Activated CD8-positive, alpha-beta memory T cell treated with anti-CD3 and anti-CD28 coated beads for 4 hours (primary cell): ENCODE measurements at places on chromosomes 12 and 14.

GRCh38 chr12:32435921-32436705 is 36.8 kb downstream of the FGD4 start:
- DNase-seq, result no peak

GRCh38 chr14:91232052-91232451 is 12.5 kb downstream of the GPR68 start:
- DNase-seq, result no peak

- DNase-seq, result no peak
Observed at GRCh38 chr12:52442600-52443061, 8.5 kb upstream of the KRT75 start.

GRCh38 chr12:69421548-69421947 is 48.6 kb upstream of the FRS2 start:
- DNase-seq, result no peak

DNA sequence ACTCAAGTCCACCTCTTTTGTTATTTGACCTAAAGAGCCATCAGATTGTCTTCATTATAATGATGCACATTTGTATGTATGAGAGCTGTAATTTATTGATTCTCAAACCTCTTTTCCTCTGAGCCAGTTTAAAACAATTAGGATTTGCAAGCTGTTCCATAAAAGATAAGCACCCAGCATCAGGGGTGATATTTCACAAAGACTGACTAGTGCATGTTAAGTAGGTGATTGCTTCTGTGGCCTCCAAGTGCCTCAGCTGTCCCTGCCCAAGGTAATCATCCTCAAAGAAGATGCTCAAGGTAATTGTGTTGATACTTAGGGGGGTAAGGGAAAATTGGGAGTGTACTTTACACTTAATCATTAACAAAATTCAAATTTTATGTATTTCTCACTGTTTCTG is 18.2 kb downstream of the CEP128 start:
- DNase-seq, result no peak

GRCh38 chr12:121796855-121797751 is 3.6 kb upstream of the RHOF start:
- no peak for DNase-seq

- DNase-seq, result no peak
Observed at GRCh38 chr12:101823039-101823438, 7.7 kb downstream of the GNPTAB start.

DNA sequence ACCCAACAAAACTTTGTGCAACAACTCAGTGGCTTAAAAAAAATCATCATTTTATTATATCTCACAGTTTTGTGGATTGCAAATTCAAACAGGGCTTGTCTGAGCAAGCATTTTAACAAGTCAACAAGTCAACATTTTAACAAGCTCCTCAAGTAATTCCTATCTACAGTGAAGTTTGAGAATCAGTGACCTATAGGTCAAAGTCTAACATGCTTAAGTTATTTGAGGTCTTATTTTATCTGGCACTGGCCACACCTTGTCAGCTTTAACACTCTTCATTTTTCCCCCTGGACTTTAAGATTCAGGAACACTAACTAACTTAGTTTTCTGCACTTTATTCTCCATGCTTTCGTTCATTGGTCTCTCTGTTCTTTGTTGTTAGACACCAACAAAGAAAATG is 71.2 kb upstream of the PELI2 start:
- DNase-seq, result no peak

DNA sequence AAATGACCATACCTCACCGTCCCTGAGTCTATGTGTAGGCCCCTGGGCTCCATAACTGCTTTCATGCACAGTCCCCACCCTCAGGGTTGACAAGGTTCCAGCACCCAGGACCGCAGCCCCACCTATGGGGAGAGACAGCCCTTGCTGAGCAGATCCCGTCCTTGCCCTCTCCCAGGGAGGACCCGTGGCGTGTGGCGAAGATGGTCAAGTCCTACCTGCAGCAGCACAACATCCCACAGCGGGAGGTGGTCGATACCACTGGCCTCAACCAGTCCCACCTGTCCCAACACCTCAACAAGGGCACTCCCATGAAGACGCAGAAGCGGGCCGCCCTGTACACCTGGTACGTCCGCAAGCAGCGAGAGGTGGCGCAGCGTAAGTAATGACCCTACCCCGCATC is 10.3 kb downstream of the HNF1A start:
- DNase-seq, result no peak

DNA sequence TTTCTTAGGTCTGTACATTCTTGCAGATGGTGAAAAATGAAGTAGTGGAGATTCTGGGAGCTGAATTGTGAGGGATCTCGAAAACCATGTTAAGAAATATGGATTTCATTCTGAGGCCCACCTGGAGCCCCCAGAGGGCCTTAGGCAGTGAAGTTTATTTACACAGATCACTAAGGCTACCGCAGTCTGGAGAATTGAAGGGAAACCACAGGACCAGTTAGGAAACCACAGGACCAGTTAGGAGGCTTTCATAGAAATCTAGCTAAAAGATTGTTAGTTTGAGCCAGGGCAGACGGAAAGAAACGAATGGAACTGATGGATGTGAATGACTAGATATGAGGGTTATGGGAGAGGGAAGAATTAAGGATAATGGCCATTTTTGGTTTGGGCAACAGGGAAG is 7.2 kb downstream of the CBLN3 start:
- no peak for DNase-seq

- no peak for DNase-seq
Observed at GRCh38 chr12:22971701-22972191, 346.8 kb downstream of the ETNK1 start.

- no peak for DNase-seq
Observed at GRCh38 chr12:94267921-94268471, 119.6 kb downstream of the PLXNC1 start.

DNA sequence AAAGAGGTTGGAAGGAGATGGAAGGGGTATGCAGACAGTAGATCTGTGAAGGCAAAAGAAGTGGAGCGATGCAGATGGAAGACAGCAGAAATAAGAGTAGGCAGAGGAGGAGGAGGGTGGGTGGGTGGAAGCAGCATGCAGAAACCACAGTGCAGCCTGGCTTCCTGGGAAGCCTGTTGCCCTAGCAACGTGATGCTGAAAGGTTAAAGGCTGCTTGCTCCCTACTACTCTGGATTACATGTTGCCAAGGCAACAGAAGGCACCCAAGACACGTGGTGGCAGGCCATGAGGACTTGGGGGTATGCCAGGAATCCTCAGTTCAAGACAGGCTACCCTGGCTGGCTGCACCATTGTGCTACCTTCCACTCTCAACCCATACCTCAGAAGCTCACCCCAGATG is 129.6 kb downstream of the GRIN2B start:
- DNase-seq, result no peak

GRCh38 chr12:42097971-42098370 is 46.7 kb downstream of the GXYLT1 start:
- no peak for DNase-seq

GRCh38 chr12:32049956-32050355 is 56.7 kb upstream of the BICD1 start:
- DNase-seq, result no peak

DNA sequence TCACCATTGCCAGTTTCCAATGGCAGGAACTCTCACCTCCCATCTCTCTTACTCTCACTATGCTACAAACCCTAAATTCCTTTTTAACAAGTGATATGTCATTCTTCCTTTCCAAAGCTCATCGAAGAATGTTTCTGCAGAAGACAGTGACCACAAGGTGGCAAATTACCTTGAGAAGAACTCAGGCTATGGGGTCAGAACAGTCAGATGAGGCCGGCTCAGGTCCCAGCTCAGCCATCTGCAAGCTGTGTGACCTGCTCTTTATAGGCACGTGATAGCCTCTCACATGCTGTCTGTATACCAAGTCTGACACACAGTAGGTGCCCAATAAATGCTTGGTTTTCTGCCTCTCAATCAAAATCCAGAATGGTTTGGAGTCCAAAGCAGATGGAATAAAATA is 80.7 kb downstream of the FOXN3 start:
- no peak for DNase-seq

DNA sequence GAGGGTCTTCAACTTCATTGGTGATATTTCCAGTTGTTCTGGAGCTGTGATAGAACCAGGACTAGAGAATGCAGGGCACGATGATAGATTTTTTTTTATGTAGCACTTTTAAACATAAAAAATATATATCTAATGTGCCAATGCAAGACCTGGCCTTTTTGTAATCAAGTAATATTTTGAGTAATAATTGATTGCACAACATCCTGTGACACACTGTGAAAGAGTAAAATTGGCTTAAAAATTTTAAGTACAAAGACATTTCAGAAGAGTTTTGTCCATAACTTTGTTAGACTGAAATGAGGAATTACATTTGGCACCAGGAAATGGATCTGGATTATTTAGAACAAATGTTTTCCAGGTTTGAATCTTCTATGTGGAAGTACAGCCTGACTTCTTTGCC is 22.1 kb downstream of the PRKCH start:
- no peak for DNase-seq

DNA sequence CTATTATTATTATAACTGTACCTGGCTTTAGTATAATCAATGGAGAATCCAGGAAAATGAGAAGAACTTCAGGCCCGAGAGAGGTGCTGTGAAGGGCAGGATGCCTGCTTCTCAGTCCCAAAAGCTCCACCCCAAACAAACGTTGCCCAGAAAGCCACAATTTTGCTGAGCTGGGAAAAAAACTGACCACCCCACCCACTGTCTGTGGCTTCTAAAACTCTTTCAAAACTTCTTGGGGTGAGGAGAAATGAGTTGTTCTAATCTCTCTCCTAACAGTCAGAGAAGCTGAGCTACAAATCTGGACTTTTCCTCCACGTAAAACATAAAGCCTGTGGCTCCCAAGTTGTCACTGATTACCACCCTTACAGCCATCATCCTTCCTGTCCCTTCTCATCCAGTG is 13.4 kb downstream of the VDR start:
- no peak for DNase-seq

DNA sequence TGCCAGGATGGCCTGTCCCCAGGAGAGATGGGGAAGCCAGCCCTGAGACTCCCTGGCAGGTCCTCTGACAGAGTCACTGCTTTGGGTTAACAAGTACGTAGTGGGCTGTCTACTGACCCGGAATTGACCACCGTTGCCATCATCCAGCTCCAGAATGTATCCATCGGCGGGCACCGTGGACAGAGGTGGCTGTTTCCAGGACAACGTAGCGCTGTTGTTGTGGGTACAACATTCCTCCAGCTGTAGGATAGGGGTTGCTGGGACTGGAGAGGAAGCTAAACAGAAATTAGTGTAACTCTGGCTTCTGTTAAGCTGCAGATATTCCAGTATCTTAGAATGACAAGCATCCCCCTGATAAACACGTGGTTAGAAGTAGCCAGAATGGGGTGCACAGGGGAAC is 56.3 kb upstream of the PYGL start:
- no peak for DNase-seq

- no peak for DNase-seq
Observed at GRCh38 chr12:79945433-79945832, 10.5 kb upstream of the PPP1R12A start.

DNA sequence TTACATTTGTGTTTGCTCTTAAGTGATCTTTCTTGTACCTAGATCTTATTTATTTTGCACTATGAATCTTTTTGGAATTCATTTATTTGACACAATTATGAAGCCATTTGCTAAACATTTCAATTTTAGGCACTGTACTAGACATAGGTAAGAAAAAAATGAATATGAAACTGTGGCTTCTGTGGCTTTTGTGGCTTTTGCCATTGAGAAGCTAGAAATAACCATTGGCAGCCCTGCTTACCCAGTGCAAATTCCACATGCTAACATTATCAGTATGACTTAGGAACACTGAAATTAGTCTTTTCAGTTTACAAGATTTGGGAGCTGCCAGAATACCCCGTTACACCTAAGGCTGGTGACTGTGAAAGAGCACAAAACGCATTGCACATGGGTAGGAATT is 60.1 kb downstream of the FSCB start:
- no peak for DNase-seq
